ENCODE measurements at places on chromosomes 16 and 17.

DNA sequence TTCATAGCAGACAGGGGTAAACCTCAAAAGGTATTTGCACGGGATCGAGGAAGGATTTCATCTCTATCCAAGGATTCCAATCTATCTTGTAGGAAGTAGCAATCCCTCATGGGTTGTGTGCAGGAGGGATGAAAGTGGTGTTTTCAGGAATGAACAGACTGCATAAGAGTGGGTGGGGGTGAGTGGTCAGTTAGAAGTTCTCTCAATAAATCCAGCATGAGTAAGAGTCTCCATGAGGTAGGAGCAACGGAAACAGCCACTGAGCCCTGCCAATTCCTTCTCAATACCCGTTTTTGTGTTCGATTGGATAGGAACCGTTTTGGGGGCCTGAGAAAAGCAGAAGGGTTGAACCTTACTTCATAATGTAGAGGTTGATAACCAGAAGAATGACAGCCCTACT lies 375.6 kb downstream of the SOX9 start:
- DNase-seq, result no peak

DNA sequence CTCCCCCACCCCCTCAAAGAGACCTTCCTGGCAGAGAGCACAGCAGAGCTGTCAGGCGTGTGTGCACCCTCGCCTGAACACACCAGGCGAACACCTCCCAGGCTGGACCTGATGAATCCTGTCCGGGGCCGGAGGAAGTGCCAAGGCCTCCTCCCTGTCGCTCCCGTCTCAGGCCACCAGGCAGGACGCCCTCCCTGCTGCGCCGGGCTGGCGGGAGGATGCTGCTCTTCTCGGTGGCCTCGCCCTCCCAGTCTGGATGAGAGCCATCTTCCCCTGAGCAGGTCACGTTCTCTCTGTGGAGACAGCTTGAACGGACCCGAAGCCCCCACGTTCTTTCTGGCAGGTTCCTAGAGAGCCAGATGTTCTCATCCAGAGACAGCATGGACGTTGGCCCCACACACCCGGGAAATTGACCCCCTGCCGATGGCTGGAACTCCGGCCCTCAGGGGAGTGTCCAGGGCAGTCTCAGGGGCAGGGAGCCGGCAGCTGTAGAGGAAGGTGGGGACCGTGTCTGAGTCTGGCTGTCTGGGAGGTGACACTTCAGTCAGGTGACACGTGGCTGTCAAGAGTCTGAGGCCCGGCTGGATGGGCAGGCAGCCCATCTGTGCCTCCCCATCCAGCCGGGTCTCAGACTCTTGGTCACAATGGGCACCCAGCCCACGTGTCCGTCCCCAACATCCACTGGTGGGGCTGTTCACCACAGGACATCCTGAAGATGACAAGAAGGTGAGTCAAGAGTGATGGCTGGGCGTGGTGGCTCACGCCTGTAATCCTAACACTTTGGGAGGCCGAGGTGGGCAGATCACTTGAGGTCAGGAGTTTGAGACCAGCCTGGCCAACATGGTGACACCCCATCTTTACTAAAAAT lies 5.0 kb upstream of the TIMP2 start:
- DNase-seq, result no peak

DNA sequence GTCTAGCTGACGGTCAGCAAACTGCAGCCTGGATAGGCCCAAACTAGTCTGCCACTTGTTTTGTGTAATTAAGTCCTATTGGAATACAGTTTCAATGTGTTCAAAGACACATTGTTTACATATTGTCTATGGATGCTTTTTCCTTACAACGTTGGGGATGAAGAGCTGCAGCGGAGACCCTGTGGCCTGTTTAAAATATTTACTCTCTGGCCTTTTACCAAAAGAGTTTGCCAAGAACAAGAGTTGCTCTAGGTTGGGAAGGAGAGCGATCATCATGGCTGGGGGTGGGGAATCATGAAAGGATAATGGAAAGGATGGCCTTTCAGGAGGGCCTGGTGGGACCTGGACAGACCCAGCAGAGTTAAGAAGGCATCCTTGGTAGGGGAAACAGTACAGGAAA lies 274.9 kb upstream of the ZFHX3 start:
- DNase-seq, result no peak

- no peak for DNase-seq
Measured at GRCh38 chr16:554297-554621, 5.9 kb upstream of the PRR35 start.

DNA sequence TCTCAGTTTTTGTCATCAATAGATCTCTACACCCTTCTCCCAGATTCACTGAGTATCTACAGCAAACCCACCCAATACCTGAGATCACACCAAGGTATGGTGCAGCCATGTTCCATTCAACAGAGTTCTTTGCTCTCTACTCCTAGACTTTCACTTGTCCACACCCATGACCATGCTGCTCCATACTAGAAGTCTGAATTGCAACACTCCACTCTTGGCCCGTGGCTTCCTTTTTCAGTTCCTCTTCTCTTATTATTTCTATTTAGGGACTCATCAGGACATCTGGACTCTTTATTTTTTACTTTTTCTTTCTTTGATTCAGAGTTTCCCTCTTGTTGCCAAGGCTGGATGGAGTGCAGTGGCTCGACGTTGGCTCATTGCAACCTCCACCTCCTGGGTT lies 37.1 kb downstream of the YWHAE start:
- DNase-seq, result no peak

DNA sequence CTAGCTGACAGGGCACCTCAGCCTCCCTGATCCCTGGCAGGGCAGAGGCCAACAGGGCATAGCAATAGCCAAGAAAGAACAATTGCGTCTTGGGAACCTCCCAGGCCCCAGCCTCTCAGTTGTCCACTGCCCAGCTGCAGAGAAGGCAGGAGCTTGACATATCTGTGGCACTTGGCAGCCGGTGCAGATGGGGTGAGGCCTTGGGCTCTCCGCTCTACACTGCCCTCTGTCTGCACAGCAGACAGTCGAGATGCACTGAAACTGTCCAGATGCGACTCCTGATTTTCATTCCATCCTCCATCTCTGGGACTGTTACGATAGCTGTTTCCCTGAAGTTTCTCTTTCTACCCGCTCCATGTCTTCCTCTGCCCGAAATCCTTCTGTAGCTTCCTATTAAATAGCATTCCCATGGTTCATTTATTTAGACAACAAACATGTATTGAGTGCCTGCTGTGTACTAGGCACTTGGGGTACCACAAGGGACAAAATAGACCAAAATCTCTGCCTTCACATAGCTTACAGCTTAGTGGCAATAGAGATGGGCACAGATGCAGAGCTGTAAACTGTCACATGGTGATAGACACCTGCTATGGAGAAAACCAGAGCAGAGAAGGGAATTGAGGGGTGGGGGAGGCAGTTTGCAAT lies 3.3 kb downstream of the POLR3E start:
- DNase-seq, result no peak

DNA sequence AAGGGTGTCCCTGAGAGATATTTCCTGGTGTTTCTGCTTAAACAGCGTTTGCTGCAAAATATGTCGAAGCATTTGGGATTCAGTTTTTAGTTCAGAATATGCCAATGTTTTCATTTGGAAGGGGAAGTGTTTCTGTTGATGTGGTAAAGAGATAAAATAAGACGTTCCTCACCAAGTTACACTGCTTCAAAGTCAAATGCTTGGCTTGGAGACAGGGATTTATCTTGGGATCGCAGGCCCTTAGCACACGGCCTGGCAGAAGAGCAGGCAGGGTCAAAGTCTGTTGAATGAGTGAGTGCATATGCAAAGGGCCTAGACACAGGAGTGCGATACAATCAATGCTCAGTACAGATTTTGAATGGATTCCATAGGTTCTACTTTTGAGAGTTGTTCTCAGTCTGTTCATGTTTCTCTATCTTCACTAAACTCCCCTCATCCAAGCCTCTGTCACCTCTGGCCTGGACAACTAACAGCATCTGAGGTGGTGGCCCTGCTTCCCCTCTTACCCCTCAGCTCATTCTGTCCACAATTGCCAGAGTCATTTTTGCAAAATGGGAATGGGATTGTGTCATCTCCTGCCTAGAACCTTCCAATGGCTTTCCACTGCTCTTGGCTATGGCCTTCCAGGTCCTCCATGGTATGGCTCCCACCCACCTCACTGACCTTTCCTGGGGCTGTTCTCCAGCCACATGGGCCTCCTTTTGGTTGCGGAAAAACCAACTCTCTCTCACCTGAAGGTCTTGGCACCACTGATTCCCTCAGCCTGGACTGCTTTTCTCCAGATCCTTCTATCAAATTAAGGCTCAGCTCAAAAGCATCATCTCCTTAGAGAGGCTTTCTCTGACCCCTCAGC lies 3.2 kb downstream of the DEXI start:
- no peak for DNase-seq

GRCh38 chr17:57213180-57213825 lies 43.0 kb upstream of the MSI2 start:
- DNase-seq, result no peak
